ENCODE measurements at places on chromosomes 5 and 9. TPM values are rescaled to one million over a fixed set of nuclear protein-coding genes. Genes with fewer than 3 reads are reported as not detected.

PCDHGB1 gene
- 0.10 TPM for polyA plus RNA-seq

PAM gene
- polyA plus RNA-seq: 40.0 TPM

IFNA6 gene
- not detected for polyA plus RNA-seq

SPATA31C1 gene
- not detected for polyA plus RNA-seq

NEUROG1 gene
- not detected for polyA plus RNA-seq

IFNK gene
- polyA plus RNA-seq: not detected

PRUNE2 gene
- 4.5 TPM for polyA plus RNA-seq

SLC36A1 gene
- polyA plus RNA-seq: 3.6 TPM

GRCh38 chr5:67976891-67977601 lies 238.5 kb upstream of the PIK3R1 start:
- DNase-seq: no peak

DNA sequence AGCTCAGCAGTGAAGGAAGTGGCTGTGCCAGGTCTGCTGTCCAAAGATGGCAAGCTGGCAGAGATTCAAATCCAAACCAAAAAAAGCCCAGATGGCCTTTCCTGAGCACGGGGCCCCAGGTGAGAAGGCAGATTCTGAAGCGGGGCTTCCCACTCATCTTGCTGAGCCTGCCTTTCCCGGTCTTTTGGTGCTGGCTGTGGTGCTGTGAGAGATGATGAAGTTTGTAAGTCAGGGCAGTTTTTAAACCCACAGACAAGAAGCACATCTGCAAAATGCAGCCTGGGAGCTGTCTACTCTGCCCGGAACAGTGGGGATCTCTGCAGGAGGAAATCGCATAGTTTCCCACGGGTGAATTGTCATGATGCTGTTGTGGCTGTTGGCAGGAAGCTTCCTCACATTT lies 85.0 kb upstream of the IRX4 start:
- DNase-seq: peak; percentile 18

DNA sequence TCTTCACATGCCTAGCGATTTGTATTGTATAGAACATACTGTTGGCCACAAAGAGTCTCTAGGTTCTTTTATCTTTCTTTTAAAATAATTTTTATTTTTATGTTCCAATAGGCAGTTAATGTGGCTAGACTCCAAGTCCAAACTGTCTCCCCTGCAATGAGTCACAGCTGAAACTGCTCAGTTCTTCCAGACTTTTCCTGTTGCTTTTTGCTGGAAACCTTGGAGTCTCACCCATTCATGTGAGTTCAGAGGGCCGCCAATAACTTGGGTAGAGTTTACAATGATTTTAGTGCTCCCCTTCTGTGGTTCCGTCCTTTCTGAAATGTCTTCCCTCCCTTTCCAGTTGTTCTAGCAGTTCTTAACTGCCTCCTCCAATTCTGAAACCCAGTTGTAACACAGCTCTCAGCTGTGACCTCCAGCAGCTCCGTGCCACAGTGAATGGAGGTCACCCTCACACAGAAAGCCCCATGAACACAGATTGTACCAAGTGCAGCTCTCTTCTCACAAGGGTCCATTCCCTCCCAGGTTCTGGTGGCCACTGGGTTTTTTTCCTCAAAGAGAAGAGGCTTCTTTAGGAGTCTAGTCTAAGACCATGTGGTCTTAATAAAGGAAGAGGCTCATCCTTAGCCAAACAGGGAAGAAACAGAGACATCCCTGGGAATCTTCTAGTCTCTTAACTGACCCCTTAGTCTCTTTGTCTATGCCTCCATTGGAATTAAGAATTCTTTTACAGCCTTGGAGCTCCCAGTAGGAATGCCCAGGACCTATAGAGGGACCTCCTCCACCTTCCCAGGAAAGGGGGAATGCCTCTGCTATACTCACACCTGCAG lies 198.5 kb downstream of the SPOCK1 start:
- no peak for DNase-seq

GRCh38 chr5:142486020-142486419 lies 161.2 kb upstream of the SPRY4 start:
- DNase-seq: no peak

GRCh38 chr5:36057386-36057785 lies 9.3 kb downstream of the UGT3A2 start:
- no peak for DNase-seq

DNA sequence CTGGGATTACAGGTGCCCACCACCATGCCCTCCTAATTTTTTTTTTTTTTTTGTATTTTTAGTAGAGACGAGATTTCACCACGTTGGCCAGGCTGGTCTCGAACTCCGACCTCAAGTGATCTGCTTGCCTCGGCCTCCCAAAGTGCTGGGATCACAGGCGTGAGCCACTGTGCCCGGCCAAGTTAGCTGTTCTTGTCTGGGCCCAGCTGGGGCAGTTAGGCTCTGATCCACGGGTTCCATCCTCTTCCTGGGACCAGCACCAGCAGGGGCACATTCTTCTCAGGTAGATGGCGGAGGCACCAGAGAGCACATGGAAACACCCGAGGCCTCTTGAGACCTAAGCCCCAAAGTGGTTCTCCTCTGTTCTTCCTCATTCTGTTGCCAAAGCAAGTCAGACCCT lies 281.6 kb downstream of the PBX3 start:
- DNase-seq: peak; percentile 23

DNA sequence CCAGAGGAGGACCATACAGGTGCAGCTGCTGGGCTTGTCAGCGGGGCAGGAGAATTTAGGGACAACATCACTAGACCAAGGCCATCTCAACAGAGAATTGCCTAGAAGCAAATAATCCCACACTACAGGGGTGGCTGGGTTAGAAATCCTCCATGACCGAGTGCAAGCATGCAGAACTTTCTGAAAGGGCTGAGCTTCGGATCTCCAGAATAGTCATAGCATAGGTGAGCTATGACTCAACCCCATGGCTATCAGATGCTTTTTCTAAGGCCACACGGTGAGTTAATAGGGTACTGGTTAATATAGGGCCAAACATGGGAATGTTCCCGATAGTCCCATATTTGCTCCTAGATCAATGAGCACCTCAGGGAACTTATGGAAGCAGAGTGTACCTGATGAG lies 4.2 kb downstream of the KCNIP1 start:
- no peak for DNase-seq

DNA sequence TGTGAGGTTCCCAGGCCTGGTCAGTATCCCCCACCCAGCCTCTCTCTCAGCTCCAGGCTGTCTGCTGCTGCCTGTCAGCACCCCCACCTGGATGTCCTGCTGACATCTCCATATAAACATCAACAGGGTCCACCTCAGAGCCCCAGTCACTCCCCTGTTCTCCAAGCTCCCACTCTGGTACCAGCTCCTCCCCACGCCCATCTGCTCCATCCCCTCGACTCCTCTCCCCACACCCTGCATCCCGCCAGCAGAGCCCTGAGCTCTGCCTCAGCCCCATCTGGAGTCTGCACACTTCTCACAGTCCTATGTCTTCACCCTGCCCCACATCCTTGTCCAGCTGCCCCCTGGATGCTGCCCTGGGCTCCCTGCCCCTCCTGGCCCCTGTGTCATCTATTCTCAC lies 67.7 kb upstream of the LRRTM2 start:
- DNase-seq: no peak

DNA sequence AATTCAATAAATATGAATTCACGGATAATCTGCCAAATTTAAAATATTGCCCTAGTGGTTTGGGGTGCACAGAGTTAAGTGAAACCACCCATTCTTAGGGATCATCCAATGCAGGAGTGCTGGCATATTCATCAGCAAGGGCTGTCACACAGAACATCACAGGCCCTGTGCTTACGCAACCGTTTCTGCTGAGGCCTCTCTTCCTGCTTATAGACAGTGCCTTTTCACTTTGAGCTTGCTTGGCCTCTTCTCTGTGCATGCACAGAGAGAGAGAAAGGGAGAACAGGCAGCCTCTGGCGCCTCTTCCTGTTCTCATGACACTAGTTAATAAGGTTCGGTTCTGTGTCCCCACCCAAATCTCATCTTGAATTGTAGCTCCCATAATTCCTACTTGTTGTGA lies 366.3 kb downstream of the ICE1 start:
- DNase-seq: no peak

- no peak for DNase-seq
These were observed 351.3 kb downstream of the ADGRV1 start for GRCh38 chr5:90909940-90910339.

DNA sequence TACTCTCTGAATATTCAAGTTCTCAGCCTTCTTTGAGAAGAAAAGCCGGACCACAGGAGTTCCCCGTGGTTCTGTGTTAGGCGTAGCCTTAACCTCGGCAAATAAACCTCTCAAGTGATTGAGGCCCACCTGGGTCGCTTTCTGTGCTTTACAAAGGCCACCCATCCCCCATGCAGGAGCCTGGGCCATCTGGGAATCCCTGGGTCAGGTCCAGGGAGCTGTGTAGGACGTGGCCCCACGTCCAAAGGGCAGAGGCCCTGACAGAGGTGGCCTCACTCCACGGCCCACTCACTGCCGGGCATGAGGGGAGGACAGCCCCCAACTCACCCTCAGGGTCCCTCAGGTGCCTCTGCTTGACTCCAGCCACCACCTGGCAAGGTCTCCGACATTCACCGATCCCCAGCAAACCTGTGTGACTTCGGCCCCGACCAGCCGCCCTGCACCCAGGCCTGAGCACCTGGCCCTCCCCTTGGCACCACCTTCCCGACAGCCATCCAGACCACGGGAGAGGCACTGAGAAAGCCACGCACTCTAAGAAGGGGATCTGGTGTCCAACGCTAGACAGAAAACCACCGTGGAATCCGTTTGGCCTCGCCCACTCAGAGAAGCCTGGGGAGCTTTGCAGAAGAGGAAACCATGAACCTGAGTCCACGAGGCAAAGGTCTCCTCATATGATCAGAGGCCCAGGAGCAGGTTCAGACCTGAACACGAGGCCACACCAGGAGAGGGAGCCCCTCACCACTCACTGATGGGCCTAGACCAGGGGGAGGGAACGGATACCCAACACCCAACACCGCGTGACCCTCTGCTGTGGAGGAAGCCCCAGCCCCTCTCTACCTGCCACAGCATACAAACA lies 4.5 kb downstream of the SLC12A7 start:
- DNase-seq: no peak

GRCh38 chr5:172885597-172886340 lies 51.7 kb downstream of the ERGIC1 start:
- DNase-seq: no peak

GRCh38 chr9:3954331-3955304 lies 345.2 kb downstream of the GLIS3 start:
- DNase-seq: no peak

- no peak for DNase-seq
These were observed 43.2 kb downstream of the DAB2IP start for GRCh38 chr9:121694600-121694999.

DNA sequence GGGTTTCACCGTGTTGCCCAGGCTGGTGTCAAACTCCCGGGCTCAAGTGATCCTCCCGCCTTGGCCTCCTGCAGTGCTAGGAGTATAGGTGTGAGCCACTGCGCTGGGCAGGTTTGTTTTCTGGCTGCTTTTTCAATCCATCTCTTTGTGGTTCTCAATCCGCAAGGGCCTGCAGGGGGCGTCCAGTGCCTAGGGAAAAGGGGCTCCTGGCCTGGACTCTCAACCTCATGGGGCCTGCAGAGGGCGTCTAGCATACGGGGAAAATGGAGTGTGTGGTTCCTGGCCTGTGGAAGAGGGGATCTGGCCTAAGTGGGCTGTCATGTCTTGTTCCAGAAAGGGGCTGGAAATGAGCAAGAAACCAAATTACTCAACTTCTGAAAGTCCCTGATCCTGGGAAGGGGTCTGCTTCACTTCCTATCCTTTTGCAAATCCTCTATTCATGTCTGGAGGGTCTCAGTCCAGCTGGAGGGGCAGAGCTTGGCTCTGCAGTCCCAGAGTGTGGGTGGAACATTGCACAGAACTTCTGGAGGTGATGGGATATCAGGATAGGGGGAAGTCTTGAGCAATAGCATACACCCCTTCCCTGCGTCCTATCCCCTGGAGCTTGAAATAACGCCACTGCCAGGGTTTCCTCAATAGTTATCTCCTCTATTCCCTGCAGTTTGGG lies 12.7 kb upstream of the CCL27 start:
- DNase-seq: peak; percentile 82

GRCh38 chr5:140140435-140140834 lies 14.7 kb downstream of the IGIP start:
- DNase-seq: no peak

DNA sequence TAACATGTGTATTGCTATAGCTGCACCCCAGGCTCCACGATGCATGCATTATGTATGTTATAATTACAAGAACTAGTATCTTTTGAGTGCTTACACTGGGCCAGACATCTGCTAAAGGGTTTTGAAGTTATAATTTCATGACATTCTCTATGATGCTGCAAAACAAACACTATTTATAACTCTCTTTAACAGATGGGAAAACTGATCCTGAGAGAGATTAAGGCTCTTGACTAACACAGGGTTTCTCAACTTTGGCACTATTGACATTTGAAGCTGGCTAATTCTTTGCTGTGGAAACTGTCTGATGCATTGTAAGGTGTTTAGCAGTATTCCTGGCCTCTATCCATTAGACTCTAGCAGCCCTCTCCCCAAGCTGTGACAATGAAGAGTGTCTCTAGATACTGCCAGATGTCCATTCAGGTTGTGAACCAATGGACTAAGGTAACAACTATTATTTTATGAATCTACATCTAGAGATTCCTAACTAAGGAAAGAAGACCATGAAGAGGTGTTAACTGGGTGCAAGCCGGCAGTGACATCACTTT lies 258.6 kb downstream of the ASTN2 start:
- no peak for DNase-seq

DNA sequence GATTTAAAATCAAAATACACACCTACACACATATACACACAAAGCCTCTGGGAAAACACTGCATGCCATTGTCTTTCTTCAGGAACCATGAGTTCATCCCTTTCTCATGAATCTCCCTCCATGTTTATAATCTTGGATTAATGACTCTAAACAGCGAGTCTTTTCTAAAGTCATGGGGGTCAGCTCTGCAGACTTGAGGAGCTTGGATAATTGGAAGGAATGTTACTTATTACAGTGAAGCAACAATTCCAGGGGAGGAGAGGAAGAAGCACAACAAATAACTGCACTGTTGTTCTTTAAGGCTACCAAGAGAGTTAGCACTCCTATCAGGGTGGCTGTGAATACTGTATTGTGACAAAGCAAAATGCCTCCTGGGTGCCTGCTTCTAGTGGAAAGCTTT lies 444.7 kb downstream of the ANXA1 start:
- no peak for DNase-seq

DNA sequence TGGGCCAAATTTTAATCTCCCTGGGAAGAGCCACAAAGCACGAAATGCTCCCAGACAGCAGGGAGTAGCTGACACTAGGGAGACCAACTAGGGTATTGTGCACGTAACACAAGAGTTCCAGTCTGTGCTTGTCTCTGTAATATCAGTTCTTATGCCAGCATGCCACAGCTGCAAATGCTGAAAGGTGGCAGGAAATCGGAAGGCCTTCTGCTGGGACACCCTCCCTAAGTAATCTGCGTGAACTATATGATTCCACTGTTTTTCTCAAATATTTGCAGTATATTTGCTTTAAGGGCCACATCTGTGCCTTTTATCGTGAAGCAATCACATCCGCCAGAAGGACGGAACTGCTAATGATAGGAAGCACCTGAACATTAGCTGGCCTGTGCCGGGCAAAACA lies 12.6 kb downstream of the VLDLR start:
- no peak for DNase-seq

- no peak for DNase-seq
These were observed 29.5 kb upstream of the ALDH1B1 start for GRCh38 chr9:38362852-38363588.
